NCI-H345 (cell line): ENCODE measurements at places on chromosomes 13 and 19.
A peak's percentile ranks its signal among the peaks of the same experiment; 100 is the strongest.

- DNase-seq = no peak
Observed at GRCh38 chr19:2446381-2446780, 10.4 kb downstream of the LMNB2 start.

- DNase-seq = no peak
Observed at GRCh38 chr19:3575260-3575741, 2.6 kb downstream of the HMG20B start.

DNA sequence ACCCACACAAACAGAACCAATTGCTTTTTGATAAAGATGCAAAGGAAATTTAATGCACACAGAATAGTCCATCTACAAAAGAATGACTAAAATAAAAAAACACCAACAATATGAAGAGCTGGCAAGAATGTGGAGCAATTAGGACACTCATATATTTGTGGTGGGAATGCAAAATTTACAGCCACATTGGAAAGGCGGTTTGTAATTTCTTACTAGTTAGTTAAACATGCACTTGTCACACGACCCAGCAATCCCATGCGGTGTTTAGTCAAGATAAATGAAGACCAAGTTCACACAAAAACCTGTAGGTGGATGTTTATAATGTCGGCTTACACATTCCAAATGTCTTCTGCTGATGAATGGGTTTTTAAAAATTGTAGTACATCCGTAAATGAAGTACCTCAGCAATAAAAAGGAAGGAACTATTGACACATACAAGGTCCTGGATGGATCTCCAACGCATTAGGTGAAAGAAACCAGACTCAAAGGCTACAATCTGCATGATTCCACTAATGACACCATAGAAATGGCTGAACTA, 5.2 kb downstream of the GRTP1 start:
- DNase-seq = no peak

DNA sequence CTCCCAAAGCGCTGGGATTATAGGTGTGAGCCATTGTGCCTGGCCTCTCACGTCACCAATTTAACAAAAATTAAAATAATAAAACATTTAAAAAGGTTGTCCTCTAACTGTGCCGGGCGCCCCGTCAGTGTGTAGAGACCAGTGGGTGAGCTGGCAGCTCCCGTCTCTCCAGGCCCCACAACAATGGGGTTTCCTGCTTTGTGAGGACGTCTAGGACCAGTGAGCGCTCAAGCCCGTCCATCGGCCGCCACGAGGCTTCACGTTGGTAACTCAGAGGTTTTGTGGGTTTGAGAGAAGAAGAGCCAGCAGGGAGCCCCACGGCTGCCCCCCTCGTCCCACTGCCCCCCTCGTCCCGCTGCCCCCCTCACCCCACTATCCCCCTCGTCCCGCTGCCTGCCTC, 4.7 kb downstream of the LSM7 start:
- DNase-seq = no peak

GRCh38 chr13:90276216-90276615, 1071.3 kb upstream of the MIR17HG start:
- DNase-seq = no peak

GRCh38 chr19:53953383-53953782, 9.4 kb upstream of the CACNG8 start:
- no peak for DNase-seq

GRCh38 chr19:50710094-50710493, 9.5 kb downstream of the SHANK1 start:
- no peak for DNase-seq

- DNase-seq = no peak
Observed at GRCh38 chr13:110212529-110212928, 94.4 kb downstream of the COL4A1 start.

DNA sequence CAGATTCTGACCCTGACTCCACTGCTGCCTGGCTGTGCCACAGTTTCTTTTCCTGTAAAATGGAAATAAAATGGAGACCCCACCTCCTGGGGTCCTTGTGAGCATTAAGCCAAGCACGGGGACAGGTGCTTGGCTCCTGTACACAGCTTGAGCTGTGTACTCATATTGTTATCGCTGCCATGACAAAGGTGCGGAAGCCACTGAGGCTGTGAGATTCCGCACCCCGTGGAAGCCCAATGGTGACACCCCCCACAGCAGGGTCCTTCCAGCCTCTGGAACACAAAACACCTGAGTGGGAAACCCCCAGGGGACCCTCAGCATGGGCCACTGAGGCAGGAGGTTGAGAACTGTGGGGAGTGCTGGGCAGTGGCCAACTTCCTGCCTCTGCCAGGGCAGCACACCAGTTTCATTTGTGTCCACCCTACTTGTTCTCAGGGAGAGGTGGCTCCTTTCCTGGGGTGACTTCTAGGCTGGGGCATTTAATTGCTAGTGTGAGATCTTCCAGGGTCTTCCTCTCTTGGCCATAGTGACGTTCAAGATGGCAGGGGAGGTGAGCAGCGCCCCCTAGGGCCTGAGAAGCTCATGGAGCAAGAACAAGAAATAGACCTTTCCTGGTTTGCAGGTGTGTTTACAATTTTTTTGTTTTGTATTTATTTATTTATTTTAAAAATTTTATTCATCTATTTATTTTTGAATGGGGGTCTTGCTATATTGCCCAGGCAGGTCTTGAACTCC, 5.4 kb upstream of the JSRP1 start:
- no peak for DNase-seq

DNA sequence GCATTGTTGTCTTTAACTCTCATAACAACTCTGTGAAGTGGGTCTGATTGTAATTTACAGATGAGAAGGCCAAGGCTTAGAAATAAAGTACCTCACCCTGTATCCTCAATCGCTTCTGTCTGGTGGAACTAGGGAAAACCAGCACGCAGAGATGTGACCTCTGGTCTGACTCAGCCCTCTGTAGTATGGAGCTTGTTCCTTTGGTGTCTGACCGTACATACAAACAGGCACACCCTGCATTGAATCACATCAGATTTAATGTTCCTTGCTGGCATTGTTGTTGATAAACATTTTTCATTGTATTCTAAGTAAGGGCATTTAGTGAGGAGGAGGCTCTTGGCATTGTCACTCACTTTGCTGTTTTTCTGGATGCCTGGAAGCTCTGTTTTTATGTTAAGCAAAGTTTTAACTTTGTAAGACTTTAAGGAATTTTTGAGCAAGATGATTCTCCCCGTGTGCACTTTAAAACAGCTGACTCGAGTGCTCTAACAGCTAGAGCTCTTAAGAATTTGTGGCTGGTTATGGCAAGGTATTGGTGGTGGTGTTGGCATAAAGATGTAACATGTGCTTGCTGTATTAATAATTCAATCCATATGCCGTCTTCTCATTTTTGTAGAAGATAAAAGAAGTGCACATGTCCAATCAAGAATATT, 89.0 kb upstream of the SPATA13 start:
- DNase-seq = no peak

GRCh38 chr13:51282322-51282721, 57.2 kb upstream of the SERPINE3 start:
- no peak for DNase-seq

DNA sequence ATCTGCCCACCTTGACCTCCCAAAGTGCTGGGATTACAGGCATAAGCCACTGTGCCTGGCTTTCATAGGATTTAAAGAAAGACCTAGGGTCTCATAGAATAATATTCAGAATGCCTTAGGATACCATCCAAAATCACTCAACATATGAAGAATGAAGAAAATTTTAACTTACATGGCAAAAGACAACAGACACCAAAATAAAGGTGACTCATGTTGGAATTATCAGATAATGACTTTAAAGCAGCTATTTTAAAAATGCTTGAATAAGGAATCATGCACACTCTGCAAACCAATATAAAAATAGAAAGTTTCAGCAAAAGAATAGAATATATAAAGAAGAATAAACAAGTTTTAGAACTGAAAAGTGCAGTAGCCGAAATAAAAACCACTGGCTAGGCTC, 29.3 kb downstream of the ZNF566 start:
- no peak for DNase-seq

DNA sequence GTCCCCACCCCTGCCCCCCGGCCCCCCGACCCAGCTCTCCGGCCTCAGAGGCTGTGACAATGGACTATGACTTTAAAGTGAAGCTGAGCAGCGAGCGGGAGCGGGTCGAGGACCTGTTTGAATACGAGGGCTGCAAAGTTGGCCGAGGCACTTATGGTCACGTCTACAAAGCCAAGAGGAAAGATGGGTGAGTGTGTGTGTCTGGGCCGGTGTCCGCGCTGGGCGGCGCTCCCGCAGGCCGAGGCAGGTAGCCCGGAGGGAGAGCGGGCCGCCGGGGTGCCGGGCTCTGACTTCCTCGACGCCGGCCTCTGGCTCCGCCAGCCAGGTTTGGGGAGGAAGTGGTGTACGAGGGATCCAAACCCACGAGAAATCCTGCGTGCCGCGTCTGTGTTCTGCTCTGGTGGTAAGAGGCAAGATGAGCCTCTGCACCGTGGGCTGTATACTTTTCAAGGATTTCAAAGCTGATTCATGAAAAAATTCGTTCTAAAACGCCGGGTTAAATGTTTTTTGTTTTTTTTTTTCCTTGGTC, 718 bp downstream of the CDK8 start:
- DNase-seq = peak; percentile 36

DNA sequence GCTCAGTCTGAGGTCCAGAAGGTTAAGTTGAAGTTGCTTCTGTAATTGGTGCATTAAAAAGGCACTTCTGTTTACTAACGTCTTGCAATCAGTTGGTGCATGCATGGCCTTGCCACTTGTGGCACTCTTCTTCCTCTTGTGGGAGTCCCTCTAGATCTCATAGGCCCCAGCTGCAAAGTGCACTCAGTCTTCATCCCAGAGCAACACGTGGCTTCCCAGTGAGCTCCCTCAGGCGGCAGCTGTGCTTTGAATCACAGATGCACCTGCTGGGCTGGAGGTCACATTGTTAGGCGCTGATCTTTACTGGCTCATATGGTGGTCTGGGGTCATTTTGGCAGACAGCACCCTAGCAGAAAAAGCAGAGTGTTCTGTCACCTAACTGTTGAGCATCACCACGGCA, 215.7 kb downstream of the ZNF536 start:
- no peak for DNase-seq

DNA sequence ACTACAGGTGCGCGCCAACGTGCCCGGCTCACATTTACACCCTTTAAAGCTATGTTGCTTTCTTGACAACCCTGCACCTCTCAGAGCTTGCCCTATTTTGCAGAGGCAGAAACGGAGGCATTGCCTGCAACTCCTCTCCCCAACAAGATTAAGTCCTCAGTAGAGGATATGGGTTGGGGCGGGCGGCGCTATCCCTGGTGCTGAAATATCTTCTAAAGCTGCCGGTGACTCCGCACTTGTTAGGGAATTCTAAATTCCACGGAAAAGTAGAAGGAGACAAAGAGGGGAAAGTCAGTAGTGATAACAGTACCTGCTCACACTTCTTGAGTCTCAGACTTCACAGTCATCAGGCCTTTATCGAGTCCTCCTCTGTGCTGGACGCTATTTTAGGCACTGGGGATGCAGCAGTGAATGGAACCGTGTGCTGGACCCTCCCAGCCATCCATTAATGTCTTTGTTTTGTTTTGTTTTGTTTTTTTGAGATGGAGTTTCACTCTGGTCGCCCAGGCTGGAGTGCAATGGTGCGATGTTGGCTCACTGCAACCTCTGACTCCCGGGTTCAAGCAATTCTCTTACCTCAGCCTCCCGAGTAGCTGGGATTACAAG, 18.0 kb downstream of the SLC5A5 start:
- no peak for DNase-seq

DNA sequence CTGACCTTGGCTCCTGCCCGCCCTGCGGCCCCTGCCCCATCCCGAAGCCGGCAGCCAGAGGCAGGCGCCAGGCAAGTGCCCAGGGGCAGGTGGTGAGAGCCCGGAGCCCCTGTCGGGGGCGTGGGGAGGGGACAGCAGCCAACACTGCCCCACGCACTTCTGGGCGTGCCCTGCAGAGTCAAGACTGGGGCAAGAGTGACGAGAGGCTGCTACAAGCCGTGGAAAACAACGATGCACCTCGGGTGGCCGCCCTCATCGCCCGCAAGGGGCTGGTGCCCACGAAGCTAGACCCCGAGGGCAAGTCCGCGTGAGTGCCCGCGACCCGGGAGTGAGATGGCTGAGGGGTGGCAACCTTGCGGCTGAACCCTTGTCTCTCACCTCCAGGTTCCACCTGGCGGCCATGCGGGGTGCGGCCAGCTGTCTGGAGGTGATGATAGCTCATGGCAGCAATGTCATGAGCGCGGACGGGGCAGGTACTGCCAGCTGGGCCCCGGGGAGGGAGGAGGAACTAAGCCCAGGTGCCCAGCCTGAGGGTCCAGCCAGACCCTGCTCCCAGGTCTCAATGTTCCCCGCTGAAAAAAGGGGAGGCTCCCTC, 17.3 kb downstream of the ANKRD24 start:
- DNase-seq = peak; percentile 28

- DNase-seq = no peak
Observed at GRCh38 chr13:30004204-30004603, 153.8 kb upstream of the UBL3 start.

GRCh38 chr19:46861691-46862502, 1.1 kb downstream of the ARHGAP35 start:
- DNase-seq = no peak

- DNase-seq = no peak
Observed at GRCh38 chr13:89486709-89487108, 1815.5 kb downstream of the SLITRK5 start.

GRCh38 chr13:44404261-44405132, 30.9 kb downstream of the SERP2 start:
- DNase-seq = no peak

- DNase-seq = no peak
Observed at GRCh38 chr13:99042521-99043250, 64.8 kb upstream of the DOCK9 start.

DNA sequence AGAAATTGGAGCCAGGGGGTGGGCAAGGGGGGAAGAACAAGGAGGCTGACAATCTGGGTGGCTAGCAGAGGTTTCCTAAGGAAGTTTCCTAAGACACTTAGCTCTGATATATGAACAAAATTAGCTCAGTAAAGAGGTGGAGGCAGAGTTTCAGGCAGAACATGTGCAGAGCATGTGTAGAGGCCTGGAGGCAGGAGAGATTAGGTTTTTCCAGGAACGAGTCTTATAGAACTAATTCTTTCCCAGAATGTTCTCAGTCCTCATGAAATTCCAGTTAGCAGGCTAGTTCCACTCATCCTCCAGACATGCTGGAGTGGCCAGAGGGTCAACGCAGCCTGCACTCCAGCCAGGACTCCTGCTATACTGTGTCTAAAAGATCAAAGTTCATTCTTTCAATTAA, 184.7 kb downstream of the LACC1 start:
- DNase-seq = no peak

GRCh38 chr13:69496981-69497380, 610.6 kb upstream of the ATXN8OS start:
- no peak for DNase-seq

- DNase-seq = no peak
Observed at GRCh38 chr13:33316890-33317289, 31.3 kb upstream of the STARD13 start.
